Muscle of arm (tissue), 14 donors: ENCODE measurements at places on chromosomes 11 and 22. TPM values are rescaled to one million over a fixed set of nuclear protein-coding genes. Genes with fewer than 3 reads are reported as not detected.

Gene ALX4
- 2.5 TPM for polyA plus RNA-seq

GRCh38 chr11:47327949-47328348 is 24.6 kb downstream of the MYBPC3 start:
- DNase-seq = no peak

DNA sequence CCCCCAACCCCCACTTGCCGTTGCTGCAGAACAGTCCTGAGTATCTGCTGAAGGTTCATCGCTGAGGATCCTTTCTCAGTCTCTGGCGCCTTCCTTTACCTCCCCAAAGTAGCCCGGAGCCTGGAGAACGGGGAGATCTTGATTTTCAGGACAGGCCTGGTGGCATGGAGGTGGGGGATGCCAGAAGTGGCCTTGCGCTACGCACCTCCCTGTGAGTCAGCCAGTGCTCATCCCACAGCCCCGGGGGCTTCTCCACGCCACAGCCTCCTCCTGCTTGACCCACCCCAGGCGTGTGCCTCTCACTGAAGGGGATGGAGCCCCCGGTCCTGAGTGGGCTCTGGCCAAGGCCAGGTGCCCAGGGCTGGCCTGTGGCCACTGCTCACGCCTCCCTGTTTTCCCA is 339.6 kb downstream of the TBC1D22A start:
- DNase-seq = no peak

DNA sequence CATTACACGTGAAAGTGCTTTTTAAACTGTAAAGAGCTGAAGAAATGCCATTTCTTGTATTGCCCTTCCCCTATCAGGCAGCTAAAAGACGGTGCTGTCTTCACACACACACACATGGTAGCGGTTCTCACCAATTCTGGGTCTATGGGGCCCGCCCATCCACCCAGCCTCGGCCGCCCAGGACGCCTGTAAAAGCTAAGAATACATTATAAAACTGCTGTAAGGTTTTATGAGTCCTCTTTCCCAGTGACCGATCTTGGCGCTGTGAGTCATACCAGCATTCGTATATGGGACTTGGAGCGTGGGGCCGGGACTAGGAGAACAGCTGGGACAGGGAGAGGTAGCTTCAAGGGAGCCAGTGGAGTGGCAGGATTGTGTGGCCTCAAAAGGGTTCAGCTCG is 149.7 kb upstream of the CADM1 start:
- DNase-seq = no peak

Gene PVALB
- polyA plus RNA-seq = 17.8 TPM

- peak; percentile 28 for DNase-seq
These were observed 56.9 kb upstream of the TNRC6B start for GRCh38 chr22:40120848-40121247.

Gene P2RX3
- 4.2 TPM for polyA plus RNA-seq

Gene APOL5
- polyA plus RNA-seq = 1.9 TPM

DNA sequence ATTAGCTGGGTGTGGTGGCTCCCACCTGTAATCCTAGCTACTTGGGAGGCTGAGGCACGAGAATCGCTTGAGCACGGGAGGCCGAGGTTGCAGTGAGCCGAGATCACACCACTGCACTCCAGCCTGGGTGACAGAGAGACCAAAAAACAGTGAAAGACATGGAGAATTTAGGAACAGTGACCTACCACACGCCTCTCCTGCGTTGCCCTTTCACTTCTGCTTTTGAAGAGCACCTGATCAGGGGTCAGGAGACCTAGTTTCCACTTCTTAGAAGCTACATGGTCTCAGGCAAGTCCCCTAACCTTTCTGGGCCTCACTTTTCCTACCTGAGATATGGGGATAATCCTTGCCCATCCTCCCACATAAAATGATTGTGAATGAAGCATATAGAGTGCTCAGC is 12.2 kb downstream of the SLC35C1 start:
- no peak for DNase-seq

- DNase-seq = no peak
These were observed 89.1 kb upstream of the USP47 start for GRCh38 chr11:11752679-11753078.

DNA sequence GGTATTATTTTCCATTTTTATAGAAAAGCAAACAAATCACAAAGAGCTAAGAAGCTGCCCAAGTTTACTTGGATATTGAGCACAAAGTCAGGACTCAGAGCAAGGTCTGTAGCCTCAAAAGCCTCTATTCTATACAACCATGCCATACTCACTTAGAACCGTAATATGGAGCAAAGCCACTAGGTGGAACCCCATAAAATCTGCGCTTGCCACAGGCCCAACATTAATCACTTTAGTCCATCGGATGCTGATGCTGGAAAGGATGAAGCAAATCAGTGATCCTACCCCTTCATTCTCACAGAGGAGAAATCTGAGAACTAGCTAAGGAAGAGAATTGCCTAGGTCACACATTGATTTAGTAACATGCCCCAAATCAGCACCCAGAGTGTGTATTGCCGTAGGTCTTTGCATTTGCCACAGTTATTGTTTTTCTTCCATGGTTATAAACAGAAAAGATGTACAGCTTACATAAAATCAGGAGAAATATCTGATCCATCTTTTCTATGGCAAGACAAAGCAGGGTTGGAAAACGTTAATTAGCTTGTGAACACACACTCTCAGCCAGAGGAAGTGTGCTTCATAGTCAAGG is 56.7 kb upstream of the RAB38 start:
- DNase-seq = peak; percentile 35

Gene A4GALT
- polyA plus RNA-seq = 19.3 TPM

DNA sequence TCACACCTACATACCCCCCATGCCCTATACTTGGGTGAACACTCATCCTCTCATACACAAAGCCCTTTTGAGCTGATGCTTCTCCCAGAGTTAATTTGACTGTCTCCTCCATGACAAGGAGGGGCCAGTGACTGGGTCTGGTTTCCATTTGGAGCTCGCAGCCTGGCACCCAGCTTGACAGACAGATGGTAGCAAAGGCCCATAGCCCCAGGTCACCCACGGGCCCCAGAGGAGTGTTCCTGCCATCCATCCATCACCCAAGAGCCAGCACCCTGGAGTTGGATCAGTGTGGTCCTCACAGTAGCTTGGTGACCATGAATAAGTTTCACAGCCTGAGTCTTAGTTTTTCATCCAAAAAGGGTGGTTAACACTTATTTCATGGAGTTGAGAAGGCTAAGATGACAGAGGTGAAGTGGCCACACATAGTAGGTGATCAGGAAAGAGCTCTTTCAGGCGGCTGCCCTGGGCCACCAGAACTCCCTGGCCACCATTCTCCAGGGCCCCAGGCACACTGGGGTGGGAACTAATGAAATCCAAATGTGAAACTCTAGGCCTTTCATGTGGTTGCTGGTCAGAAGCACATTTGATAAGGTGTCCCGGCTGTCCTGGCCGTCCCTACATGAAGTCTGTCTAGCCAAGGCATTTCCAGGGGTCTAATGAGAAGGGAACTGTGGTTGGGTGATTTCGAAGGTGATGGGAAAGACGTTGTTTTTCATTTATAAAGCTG is 42.4 kb downstream of the LIF start:
- no peak for DNase-seq

DNA sequence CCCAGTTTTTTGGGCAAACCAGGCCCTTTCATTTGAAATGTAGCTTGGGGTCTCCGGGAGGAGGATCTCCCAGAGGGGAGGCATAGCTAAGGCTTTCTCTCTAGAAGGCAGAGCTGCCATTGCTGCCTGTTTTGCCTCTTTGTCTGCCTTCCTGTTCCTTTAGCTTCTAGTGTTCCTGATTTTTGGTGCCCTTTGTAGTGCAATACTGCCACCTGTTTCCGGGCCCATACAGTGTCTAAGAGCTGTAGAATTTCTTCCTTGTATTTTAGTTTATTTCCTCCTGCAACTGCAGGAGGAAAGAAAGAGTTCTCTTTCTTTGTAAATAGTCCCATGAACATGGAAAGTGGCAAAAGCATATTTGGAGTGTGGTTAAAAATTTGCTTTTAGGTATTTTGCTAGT is 19.3 kb upstream of the GLYATL1 start:
- DNase-seq = no peak

- DNase-seq = peak; percentile 82
These were observed 93.9 kb downstream of the TECTA start for GRCh38 chr11:121194731-121195596.

GRCh38 chr11:66242095-66242765 is 26.2 kb upstream of the RAB1B start:
- no peak for DNase-seq
